ENCODE measurements at places on chromosomes 12 and 14.
A peak's percentile ranks its signal among the peaks of the same experiment; 100 is the strongest.

DNA sequence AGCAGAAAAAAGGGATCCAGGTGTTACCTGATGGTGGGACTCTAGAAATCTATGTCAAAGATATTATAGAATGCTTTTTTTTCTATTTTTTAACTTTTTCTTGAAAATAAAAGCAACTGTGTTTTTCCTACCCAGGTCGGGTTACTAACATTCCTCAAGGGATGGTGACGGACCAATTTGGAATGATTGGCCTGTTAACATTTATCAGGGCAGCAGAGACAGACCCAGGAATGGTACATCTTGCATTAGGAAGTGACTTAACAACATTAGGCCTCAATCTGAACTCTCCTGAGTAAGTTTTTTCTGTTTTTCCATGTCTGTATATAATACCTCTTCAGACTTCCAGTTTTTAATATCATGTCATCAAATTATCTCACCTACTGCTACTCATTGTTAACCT lies 27.6 kb upstream of the KCNMB4 start:
- DNase-seq: no peak

GRCh38 chr14:71532344-71532743 lies 399.9 kb upstream of the RGS6 start:
- no peak for DNase-seq

DNA sequence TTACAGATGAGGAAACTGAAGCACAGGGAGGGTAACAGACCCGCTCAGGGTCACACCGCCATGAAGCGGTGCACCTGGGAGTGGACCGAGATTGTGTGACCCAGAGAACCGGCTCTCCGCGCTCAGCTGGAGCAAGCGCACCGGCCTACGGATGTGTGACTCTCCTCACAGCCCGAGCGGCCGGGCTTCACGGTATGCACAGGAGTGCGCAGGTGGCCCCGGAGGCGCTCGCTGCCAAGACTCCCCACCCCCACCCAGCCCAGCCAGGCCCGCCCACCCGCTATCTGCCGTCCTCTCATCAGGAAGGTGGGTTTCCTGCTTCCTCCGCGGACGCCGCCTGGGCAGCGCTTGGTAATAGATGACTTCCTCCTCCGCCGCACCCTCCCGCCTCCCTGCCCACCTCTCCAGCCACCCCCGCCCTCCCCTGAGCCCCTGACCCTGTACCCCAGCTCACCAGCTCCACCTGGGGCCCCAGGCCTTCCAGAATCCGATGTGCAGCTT lies 110.7 kb downstream of the NCOR2 start:
- DNase-seq: peak; percentile 66

GRCh38 chr14:96634481-96634880 lies 132.3 kb downstream of the PAPOLA start:
- no peak for DNase-seq

DNA sequence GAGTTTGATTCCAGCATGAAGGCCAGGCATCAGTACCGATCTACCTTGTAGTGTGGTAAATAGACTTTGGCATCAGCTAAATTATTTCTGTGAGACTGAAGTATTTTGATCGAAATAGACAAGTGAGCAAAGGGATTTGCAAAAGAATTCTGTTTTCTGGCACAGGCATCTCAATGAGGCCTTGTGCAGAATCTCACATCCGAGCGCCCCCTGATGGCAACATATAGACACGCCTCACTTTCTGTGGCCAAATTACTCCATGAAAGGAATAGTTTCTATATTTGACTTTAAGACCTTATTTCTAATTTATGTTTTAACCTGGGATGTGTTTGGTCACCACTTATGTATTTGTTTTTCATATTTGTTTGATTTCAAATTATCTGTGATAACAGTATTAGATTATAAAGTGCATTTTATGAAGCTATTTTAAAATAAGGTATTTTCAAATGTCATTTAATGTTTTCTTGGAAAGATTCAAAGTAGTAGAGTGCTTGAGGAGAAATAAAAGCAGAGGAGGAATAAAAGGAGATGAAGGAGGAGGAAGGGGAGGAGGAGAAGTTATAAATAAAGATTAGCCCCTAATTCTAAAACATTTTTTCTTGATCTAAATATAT lies 731.9 kb downstream of the NRXN3 start:
- DNase-seq: no peak

DNA sequence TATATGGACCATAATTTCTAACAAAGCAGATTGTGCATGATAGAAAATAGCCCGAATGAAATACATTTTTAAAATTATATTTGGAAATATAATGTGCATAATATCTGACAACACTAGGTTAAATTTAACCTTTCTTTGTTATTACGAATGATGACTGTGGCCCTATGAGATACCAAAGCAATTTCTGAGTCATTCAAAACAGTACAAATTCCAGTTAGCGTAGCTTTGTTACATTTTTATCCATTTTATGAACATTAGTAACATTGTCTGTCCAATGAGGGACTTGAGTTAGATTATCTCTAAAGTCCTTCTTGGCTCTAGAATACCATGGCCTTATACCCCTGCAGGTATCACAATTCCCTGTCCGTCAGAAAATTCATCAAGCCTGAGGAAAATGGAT lies 39.0 kb upstream of the REP15 start:
- no peak for DNase-seq

- no peak for DNase-seq
Measured at GRCh38 chr12:68565391-68565903, 45.3 kb upstream of the RAP1B start.

GRCh38 chr12:26233631-26234030 lies 38.3 kb downstream of the SSPN start:
- DNase-seq: no peak

GRCh38 chr12:118694128-118694775 lies 287.1 kb upstream of the SRRM4 start:
- DNase-seq: no peak

GRCh38 chr14:70084226-70084625 lies 104.5 kb downstream of the SLC8A3 start:
- no peak for DNase-seq

- DNase-seq: no peak
Measured at GRCh38 chr14:63663428-63664341, 22.0 kb upstream of the WDR89 start.
